Activated CD4-positive, CD25-positive, alpha-beta regulatory T cell (primary cell): ENCODE measurements at places on chromosomes 4 and X.

GRCh38 chr4:57147335-57148060 is 37.3 kb upstream of the IGFBP7 start:
- no peak for DNase-seq

- DNase-seq, result no peak
These were observed 238.9 kb downstream of the MAML3 start for GRCh38 chr4:139915037-139915436.

DNA sequence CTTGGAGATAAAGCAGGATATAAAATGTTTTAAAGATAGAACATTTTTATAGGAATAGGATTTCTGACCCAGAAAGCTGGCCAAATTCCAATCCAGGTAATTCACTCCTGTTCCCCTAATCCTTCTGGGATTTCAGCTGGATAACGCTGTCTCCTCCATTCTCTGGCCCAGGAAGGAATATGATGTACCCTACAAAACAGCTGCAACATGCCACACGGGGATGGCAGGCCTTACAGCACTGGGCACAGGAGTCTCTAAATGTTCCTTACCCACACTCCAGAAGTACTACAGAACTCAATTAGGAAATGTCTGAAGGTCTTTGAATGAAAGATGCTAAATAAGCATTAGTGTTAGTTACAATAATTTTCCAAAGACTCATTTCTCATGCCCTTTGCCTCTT is 15.8 kb downstream of the CAMK2D start:
- no peak for DNase-seq

- no peak for DNase-seq
These were observed 105.0 kb downstream of the TBL1X start for GRCh38 chrX:9569876-9570301.

DNA sequence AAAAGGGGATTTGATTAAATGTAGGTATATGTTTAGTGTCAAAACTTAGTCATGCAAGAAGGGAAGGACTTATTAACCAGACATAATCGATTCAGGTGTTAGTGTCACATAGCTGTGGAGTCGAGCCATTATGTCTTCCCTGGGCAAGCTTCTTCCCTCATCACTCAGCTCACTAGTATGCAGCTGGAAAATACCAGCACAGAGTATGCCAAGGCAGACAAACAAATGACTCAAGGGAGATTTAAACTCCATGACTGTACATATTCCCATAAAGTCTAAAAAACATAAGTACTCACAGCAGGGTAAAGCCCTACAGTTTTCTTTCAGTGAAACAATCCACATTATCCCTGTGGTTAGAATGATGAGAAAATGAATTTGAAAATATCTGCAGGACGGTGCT is 304.5 kb downstream of the CBLL2 start:
- DNase-seq, result no peak

DNA sequence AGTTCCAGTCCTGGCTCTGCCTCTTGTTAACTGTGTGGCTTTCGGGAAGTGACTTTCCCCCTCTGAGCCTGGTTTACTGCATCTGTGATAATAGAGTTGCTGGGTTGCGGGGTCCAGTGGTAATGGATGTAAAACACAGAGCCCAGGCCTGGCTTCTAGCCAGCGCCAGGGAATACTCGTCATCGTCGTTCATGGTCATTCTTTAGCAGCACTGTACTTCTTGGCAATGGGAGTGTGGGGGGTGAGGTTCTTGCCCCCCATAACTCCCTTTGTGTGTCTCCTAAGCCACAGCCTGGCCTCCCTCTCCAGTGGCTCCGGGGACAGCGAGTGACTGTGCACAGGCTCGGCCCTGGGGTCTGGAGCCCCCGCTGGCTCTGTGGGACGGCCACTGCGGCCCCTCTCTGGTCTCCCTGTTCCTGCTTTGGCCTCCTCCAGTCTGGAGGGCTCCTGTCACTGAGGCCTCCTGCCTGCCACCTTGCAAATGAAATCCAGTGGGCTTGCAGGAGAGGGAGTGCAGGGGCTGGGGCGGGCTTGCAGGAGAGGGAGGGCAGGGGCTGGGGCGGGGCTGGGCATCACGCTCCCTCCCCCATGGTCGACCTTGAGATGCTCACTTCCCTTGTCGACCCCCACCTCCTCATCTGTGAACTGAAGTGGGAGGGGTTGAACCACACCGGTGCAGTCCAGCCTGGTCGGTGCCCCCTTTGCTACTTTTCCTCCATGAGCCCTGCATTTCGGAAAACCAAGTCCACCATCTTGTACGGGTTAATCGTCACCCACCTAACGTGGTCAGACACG is 13.2 kb downstream of the PSAPL1 start:
- DNase-seq, result no peak

- no peak for DNase-seq
These were observed 53.5 kb upstream of the HPRT1 start for GRCh38 chrX:134406356-134407064.

GRCh38 chr4:99281261-99281660 is 9.5 kb downstream of the ADH1A start:
- no peak for DNase-seq
